T47D (cell line): ENCODE measurements at places on chromosomes 13 and 19.

DNA sequence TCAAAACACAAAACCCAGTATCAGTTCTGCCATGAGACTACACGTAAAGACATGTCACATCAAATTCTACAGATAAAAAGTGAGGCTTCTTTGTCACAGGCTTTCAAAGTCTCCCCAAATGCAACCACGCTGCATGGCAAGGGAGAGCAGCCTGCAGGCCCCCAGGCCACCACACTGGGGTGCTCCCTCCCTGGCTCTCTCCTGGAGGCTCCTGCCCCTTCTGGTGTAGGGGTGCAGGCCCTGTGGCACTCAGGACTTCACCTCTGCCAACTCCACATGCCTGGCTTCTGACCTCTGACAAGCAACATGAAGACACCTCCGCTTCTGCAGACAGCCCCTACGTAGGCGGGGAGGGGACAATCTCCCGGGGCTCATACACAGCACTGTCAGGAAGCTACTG lies 14.3 kb downstream of the AKAP8 start:
- no peak for DNase-seq

GRCh38 chr13:113625965-113626721 lies 31.9 kb downstream of the ATP4B start:
- no peak for DNase-seq

- no peak for DNase-seq
Observed at GRCh38 chr19:47022541-47023447, 3.2 kb downstream of the NPAS1 start.

- DNase-seq, result peak; percentile 77
Observed at GRCh38 chr13:26184791-26185250, 37.3 kb downstream of the RNF6 start.

GRCh38 chr13:99662678-99663077 lies 161.4 kb downstream of the TM9SF2 start:
- no peak for DNase-seq
